ENCODE measurements at places on chromosomes 11 and 22. TPM values are rescaled to one million over a fixed set of nuclear protein-coding genes. Genes with fewer than 3 reads are reported as not detected.

- no peak for DNase-seq
These were observed at the start of gene ST14 for GRCh38 chr11:130159657-130160497. TSS of gene ST14 (plus strand) at chr11:130159782. CDS start at chr11:130159980, 198 bp downstream.

Gene NEFH
- 0.89 TPM for total RNA-seq

DNA sequence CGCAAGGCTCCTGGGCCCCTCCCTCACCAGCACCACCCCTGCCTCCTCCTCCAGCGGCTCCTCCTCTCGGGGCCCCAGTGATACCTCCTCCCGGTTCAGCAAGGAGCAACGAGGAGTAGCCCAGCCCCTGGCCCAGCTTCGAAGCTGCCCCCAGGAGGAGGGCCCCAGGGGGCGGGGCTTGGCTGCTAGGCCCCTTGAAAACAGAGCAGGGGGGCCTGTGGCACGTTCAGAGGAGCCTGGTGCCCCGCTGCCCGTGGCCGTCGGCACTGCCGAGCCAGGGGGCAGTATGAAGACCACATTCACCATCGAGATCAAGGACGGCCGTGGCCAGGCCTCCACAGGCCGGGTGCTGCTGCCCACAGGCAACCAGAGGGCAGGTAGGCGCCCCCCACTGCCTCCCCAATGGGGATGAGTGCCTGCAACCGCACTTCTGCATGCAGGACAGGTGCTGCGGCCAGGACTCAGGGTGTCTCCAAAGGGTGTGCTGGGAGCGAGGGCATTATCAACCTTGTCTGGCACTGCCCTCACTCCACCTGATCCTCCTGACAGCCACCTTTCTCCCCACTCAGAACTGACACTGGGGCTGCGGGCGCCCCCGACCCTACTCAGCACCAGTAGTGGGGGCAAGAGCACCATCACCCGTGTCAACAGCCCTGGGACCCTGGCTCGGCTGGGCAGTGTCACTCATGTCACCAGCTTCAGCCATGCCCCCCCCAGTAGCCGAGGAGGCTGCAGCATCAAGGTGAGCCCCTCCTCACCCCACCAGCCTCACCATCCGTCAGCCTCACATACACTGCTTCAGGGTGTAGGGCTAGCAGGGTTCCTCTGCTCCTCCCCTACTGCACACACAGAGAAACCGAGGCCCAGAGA is 10.2 kb downstream of the SMTN start:
- no peak for DNase-seq

- no peak for DNase-seq
These were observed 22.4 kb upstream of the SC5D start for GRCh38 chr11:121270001-121270678.

DNA sequence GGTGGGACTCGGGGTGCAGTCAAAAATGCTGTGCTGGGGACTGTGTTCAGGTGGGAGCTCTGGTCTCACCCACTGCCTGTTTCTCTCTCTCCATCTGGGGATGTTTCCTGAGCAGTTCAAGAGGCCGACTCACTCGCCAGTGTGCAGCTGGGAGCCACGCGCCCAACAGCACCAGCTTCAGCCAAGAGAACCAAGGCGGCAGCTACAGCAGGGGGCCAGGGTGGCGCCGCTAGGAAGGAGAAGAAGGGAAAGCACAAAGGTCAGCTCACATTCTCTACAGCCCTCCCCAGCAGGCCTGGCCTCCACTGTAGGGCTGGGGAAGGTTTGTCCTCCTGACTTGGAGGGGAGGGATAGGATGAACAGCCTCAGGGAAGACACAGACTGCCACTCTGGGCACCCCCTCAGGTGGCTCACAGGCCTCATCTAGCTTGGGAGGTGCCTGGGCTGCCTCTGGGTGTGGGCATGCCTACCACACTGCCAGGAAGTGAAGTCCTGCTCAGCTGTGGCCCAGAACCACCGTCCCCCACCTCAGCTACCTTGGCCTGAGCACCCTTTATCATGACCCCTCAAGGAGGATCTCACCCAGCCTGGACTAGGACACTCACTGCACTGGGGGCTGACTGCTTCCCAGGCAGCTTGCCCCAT is 13.0 kb downstream of the TUB start:
- no peak for DNase-seq

DNA sequence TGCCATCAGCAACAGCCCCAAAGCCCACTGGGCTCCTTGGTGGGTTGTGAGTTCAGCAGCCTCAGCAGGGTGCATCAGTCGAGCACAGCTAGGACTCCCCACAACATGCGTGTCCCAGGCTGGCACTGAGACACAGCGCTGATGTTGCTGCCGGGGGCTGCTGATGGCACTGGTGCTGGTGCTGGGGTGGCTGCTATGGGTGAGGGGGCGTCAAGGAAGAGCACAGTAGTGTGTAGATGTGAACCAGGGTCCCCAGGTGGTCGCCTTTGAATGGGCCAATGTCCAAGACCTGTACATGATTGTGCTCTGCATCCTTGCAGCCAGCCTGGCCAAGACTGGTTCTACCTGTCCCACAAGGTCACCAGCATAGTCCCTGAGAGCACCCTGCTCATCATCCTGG is 121.3 kb upstream of the SERPIND1 start:
- DNase-seq = no peak

Gene OR2D2
- total RNA-seq = not detected

Gene NPTXR
- 1.1 TPM for total RNA-seq

Gene AGBL2
- 4.9 TPM for total RNA-seq

Gene SCGB1A1
- total RNA-seq = not detected

GRCh38 chr11:126808836-126809235 is 191.7 kb downstream of the KIRREL3 start:
- no peak for DNase-seq

Gene IFITM5
- not detected for total RNA-seq

Gene OR51I2
- not detected for total RNA-seq

DNA sequence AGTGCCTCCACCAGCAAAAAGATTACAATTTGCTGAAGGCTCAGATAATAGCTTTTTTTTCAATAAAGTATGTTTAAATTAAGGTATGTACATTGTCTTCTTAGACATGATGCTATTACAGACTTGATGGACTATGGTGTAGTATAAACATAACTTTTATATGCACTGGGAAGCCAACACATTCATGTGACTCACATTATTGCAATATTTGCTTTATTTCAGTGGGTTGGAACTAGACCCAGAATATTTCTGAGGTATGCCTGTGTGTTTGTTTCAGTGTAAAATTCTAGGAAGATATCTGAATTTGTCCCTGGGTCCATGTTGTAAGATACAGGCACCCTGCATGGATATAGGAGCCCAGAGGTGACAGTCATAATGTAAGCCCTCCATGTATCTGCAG is 120.0 kb upstream of the BDNF start:
- no peak for DNase-seq

DNA sequence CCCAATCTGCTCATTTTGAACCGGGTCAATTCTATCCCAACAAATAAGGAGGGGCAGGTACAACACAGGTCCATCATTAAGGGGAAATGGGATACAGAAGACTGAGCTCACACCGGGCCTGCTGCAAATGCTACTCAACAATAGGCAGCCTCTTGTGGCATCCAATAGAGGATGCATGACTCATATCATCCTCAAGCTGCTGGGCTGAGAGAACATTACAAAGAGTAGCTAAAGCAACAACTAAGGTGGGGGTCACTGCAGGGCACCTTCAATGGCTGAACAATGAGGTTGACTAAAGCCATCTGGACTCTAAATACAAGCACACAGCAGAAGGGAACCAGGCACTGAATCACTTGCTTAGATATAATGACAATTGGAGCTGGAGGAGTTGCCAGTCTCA is 130.1 kb upstream of the SYN3 start:
- no peak for DNase-seq

Gene OR51B4
- not detected for total RNA-seq

- DNase-seq = no peak
These were observed 36.6 kb upstream of the NNMT start for GRCh38 chr11:114259551-114259983.

- DNase-seq = no peak
These were observed 38.3 kb downstream of the USP35 start for GRCh38 chr11:78226684-78227680.

- no peak for DNase-seq
These were observed 34.2 kb downstream of the LRRC10B start for GRCh38 chr11:61542705-61543104.

Gene CDHR5
- not detected for total RNA-seq

Gene MRE11
- 38.4 TPM for total RNA-seq

GRCh38 chr22:26581026-26581425 is 8.9 kb downstream of the TPST2 start:
- DNase-seq = no peak

GRCh38 chr11:47372422-47372821 is 5.9 kb downstream of the SPI1 start:
- DNase-seq = no peak

- DNase-seq = peak; percentile 37
These were observed 15.4 kb downstream of the FAM181B start for GRCh38 chr11:82718307-82718706.

DNA sequence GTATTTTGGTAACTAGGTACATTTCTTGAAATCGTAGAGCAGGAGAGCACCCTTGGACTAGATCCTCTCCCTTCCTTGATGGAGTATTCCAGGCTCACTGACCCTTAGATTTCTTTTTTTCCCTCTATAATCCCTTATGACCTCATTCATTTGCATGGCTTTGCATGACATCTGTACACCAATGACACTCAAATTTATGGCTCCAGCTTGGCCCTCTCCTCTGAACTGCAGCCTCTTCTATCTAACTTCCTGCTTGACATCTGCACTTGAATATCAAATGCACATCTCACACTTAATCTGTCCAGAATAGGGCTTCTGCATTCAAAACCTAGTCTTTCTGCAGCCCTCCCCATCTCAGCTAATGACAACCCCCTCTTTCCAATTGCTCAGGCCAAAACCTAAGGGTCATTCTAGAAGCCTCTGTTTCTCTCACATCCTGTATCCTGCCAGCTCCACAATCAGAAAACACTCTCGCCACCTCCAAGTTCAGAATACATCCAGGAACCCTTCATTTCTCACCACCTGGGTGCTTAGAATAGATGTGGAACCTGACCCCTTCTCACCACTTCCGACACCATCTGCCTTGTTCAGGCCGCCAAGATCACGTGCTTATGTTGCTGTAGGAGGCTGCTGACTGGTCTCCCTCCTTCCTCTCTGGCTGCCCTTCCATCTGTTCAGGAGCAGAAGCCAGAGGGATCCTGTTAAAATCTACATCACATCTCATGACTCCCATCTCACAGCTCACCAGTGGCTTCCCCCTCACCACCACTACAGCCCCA is 138.9 kb upstream of the MTNR1B start:
- DNase-seq = no peak

- DNase-seq = peak; percentile 82
These were observed 95.5 kb upstream of the PARVA start for GRCh38 chr11:12281571-12282478.

GRCh38 chr11:113332023-113332422 is 17.6 kb downstream of the TTC12 start:
- no peak for DNase-seq

DNA sequence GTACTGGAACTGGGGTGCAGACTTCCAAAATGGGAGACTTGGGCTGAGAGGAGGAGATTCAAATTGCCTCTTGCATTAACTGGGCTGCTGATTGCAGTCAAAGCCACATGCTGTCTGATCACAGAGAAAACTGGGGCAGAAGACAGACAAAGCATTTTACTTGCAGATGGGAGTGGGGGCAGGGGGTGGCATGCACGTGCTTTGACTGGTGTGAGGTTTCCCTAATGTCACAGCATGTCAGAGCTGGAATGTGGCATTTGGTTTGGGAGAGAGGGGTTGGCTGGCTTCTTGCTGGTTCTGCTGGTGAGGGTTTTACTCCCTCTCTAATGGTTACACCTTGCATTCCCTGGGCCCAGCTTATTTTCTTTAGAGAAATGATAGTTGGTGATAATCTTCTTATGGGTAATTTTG is 2.9 kb downstream of the TUB start:
- DNase-seq = no peak

Gene OR1S1
- total RNA-seq = not detected

Measured in activated CD4-positive, alpha-beta T cell treated with anti-CD3 and anti-CD28 coated beads, Interleukin-2, amount 10 ng/mL, durations not matched to agents 7 days and 5 days (primary cell).